ENCODE measurements at places on chromosomes 11 and 22.

- DNase-seq, result peak; percentile 12
Measured at GRCh38 chr22:50271519-50271970, 1.4 kb upstream of the MAPK11 start.

DNA sequence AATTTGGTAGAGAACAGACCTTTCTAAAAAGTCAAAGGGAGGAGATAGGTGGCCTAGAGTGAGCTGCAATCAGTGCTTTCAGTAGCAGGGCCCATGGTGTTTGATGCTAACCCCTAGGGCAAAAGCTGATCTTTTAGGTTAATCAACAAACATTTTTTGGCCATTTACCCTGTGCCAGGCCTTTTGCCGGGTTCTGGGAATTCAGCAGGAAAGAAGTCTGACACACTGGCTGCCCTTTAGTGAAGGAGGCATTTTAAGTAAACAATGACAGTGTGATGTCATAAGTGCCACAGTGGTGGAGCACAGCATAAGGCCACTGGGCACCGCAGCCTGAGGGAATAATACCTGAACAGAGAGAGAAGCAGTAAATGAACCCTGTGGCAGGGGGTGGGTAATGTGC lies 29.0 kb downstream of the C22orf31 start:
- no peak for DNase-seq

GRCh38 chr22:20655623-20656022 lies 118.3 kb upstream of the SERPIND1 start:
- DNase-seq, result no peak

- DNase-seq, result no peak
Measured at GRCh38 chr22:30056015-30056414, 24.2 kb upstream of the HORMAD2 start.

DNA sequence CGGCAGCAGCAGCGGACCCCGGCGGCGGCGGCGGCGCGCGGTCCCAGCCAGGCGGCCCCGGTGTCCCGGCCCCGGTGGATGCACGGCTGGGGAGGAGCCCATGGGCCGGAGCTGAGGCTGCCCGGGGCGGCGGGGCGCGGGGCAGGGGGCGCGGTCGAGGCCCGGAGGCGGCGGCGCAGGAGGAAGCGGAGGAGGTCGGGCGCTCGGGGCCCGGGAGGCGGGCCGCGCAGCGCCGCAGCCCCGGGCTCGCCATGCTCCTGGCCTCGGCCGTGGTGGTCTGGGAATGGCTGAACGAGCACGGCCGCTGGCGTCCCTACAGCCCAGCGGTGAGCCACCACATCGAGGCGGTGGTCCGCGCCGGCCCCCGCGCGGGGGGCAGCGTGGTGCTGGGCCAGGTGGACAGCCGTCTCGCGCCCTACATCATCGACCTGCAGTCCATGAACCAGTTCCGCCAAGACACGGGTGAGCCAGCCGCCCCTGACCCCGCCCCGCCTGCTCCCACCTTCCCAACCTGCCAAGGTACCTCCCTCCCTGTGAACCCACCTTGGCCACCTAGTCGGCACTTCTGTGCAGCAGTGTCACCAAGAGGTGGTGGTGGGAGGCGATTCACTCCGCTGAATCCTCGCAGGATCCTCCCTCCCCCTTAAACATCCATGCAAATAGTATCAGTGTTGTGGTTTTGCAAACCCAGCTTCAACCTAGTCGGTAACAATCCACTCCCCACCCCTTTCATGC lies 580 bp downstream of the DTX4 start:
- DNase-seq, result peak; percentile 12

GRCh38 chr11:76666408-76666807 lies 4.1 kb downstream of the LRRC32 start:
- no peak for DNase-seq

- no peak for DNase-seq
Measured at GRCh38 chr22:41951898-41952474, at the start of gene SMIM45. Gene SMIM45 (plus strand): TSS chr22:41952150.

DNA sequence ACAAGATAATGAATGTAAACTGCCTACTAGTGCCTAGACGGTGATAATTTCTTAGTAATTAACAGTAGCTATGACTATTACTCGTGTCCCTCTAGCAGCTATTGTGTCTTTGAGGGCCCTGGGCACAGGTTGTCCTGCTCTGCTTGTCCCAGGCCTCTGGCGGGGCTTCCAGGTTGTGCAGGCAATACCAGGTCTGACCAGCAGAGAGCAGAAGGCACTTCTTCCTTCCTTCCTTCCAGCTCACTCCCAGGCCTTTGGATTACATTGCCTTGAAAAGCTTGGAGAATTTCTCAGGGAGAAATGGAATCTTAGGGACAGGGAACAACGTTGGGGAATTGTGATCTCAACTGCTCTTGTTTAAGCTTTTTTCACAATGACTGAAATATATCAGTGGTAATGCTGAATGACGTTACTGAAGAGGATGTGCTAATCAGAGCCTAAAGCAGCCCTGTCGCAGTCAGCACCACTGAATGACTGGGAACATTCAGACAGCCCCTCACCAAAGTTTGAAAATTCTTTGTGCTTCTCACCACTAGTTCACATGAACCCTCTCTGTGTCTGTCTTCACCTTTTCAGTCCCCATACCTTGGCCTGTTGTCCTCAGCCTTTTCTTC lies 8.4 kb upstream of the CCKBR start:
- peak; percentile 26 for DNase-seq

- no peak for DNase-seq
Measured at GRCh38 chr11:12528487-12528886, 145.7 kb upstream of the TEAD1 start.

- no peak for DNase-seq
Measured at GRCh38 chr11:68256331-68256741, 15.4 kb downstream of the C11orf24 start.

DNA sequence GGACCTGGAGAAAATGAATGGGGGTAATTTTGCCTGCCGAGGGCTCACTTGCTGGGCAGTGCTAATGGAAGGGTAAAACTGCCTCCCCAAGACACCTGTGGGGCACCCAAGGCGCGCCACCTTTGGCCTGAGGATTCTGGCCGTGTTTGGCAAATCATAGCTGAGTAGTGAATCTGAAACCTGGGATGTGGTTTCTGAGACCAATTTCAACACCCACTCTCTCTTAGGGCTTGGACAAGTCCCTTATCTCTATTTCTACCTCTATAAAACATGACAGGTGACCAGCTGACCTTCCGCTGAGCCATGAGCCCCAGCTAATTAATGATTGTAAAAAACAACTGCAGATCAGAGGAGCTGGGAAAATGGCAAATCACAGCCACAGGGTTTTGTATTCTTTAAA lies 1.5 kb upstream of the PACSIN3 start:
- no peak for DNase-seq

GRCh38 chr11:65781962-65782815 lies 1.4 kb upstream of the AP5B1 start:
- no peak for DNase-seq

- no peak for DNase-seq
Measured at GRCh38 chr11:125724125-125724524, 22.0 kb upstream of the PATE1 start.

DNA sequence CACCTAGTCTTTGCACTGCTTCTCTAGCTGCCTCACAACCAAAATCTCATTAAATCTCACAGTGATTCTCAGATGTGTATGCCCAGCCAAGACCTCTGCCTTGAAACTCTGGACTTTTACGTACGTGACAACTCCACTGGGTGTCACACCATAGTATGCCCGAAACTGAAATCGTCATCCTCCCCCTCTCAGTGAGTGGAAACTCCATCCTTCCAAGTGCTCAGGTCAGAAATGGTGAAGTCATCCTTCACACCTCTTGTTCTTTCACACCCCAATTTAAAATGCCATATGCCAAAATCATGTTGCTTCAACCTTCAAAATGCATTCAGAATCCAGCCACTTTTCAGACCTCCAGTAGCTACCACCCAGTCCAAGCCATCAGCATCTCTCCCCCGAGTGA lies 42.5 kb downstream of the SFI1 start:
- no peak for DNase-seq

Measured in effector CD8-positive, alpha-beta T cell (primary cell).